ENCODE measurements at places on chromosomes 5 and 9. TPM values are rescaled to one million over a fixed set of nuclear protein-coding genes. Genes with fewer than 3 reads are reported as not detected.

GABRP gene
- total RNA-seq: not detected

DCP2 gene
- 33.4 TPM for total RNA-seq

RGS3 gene
- total RNA-seq: 37.1 TPM

NR2F1-AS1 gene
- total RNA-seq: 5.2 TPM

RNF183 gene
- not detected for total RNA-seq

TBC1D2 gene
- total RNA-seq: 9.0 TPM

RASEF gene
- 0.08 TPM for total RNA-seq

GARIN3 gene
- total RNA-seq: not detected

PCA3 gene
- not detected for total RNA-seq

Data from H4 (cell line).